CD4-positive, alpha-beta memory T cell (primary cell): ENCODE measurements at places on chromosomes 1 and 21. TPM values are rescaled to one million over a fixed set of nuclear protein-coding genes. Genes with fewer than 3 reads are reported as not detected.

Gene TP73
- not detected for total RNA-seq

DNA sequence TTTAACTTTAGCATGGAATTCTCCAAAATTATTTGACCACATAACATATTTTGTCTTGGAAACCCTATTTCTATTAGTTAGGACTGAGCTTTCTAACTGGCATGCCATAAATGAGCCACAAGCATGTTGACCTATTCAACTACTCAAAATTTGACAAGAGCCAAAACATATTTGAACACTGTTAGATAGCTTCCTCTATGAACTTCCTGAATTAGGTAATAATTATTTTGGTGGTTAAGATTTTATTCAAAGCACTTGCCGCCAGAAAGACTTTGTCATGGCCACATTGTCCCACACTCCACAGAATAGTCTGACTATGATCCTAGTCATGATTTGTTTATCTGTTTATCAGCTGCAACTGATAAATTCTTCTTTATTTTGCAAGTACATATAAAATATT, 23.1 kb upstream of the CTPS1 start:
- DNase-seq = no peak
- no peak overlapping the region for H3K4me3 ChIP-seq
- no peaks in the 10 kb centered on the region for H3K36me3 ChIP-seq
- peaks cover 5% of the 10 kb centered on the region for H3K27me3 ChIP-seq

- no peaks in the 10 kb centered on the region for H3K36me3 ChIP-seq
- no peaks in the 10 kb centered on the region for H3K4me1 ChIP-seq
- no peak overlapping the region for H3K4me3 ChIP-seq
- H3K27me3 ChIP-seq = no peaks in the 10 kb centered on the region
Measured at GRCh38 chr1:230531103-230531502, 105.0 kb upstream of the PGBD5 start.

Gene KIAA1614
- total RNA-seq = 0.61 TPM
